A549 treated with ZK216348 at 1 μM for 4 hours (cell line): ENCODE measurements at places on chromosomes 13 and 19. TPM values are rescaled to one million over a fixed set of nuclear protein-coding genes. Genes with fewer than 3 reads are reported as not detected.

FAM216B gene
- total RNA-seq, result not detected in 5 replicates

CEACAM8 gene
- total RNA-seq, result not detected in 5 replicates

KIR2DL1 gene
- total RNA-seq, result not detected in 5 replicates

ANGPTL8 gene
- not detected in 5 replicates for total RNA-seq
